ENCODE measurements at places on chromosomes 11 and 22. TPM values are rescaled to one million over a fixed set of nuclear protein-coding genes. Genes with fewer than 3 reads are reported as not detected.

The MS4A12 gene
- total RNA-seq: not detected

The TMEM138 gene
- 18.8 TPM for total RNA-seq

The ARHGEF17 gene
- 93.3 TPM for total RNA-seq

The TRIM3 gene
- 26.0 TPM for total RNA-seq

GRCh38 chr11:87325490-87325872, 287.7 kb downstream of the TMEM135 start:
- no peak overlapping the region for H3K4me3 ChIP-seq
- DNase-seq: no peak
- peaks cover 8% of the 10 kb centered on the region for H3K36me3 ChIP-seq
- no peaks in the 10 kb centered on the region for H3K4me1 ChIP-seq
- H3K27me3 ChIP-seq: peaks cover 3% of the 10 kb centered on the region
- H3K27ac ChIP-seq: no peak overlapping the region

DNA sequence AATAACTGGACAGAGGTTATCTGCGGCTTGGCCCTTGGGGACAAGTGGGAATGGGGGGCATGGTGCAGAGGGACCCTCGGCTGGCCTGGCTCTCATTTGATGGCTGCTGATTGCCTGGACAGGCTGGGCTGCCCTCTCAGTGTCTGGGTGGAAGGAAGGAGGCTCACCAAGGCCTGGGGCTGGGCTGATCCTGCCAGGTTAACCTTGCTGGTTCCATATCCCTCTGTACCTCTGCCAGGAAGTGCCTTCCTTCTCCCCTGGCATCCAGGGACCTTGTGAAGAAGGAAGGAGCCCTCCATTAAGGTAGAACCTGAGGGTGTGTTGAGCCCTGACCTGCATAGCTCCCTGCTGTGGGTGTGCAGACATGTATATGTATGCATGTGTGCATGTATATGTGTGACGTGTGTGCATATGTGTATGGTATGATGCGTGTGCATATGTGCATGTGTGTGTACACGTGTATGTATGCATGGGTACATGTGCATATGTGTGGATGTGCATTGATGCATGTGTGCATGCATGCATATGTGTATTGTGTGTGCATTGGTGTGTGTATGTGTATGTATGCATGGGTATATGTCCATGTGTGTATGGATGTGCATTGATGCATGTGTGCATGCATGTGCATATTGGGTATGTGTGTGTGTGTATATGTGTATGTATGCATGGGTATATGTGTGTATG, 433.9 kb downstream of the TBC1D22A start:
- H3K4me1 ChIP-seq: no peaks in the 10 kb centered on the region
- DNase-seq: no peak
- H3K36me3 ChIP-seq: peaks cover 23% of the 10 kb centered on the region
- H3K27me3 ChIP-seq: peaks cover 13% of the 10 kb centered on the region

DNA sequence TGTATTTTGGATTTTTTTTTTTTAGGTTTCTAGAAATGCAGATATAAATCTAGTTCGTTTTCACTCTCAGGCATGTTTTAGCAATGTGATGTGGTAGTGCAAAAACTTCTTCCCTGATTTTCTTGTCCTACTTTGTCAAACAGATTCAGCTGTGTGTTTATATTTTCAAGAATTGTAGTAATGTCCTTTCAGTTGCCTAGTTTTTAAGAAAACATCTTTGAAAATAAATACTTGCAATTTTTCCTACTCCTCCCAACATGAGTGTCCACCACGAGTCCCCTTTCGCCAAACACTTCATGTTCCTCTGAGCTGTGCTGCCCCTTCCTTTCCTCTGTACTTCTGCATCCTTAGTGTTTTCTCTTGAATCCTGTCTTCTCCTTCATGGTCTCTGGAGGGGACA, 686.9 kb downstream of the NTM start:
- peaks cover 4% of the 10 kb centered on the region for H3K4me1 ChIP-seq
- H3K27me3 ChIP-seq: no peaks in the 10 kb centered on the region
- no peak overlapping the region for H3K4me3 ChIP-seq
- H3K27ac ChIP-seq: no peak overlapping the region
- no peak for DNase-seq

GRCh38 chr11:68763926-68764657, 12.8 kb upstream of the TESMIN start:
- H3K4me1 ChIP-seq: peaks cover 6% of the 10 kb centered on the region
- DNase-seq: no peak
- H3K4me3 ChIP-seq: no peak overlapping the region
- no peaks in the 10 kb centered on the region for H3K36me3 ChIP-seq
- peaks cover 2% of the 10 kb centered on the region for H3K27me3 ChIP-seq

DNA sequence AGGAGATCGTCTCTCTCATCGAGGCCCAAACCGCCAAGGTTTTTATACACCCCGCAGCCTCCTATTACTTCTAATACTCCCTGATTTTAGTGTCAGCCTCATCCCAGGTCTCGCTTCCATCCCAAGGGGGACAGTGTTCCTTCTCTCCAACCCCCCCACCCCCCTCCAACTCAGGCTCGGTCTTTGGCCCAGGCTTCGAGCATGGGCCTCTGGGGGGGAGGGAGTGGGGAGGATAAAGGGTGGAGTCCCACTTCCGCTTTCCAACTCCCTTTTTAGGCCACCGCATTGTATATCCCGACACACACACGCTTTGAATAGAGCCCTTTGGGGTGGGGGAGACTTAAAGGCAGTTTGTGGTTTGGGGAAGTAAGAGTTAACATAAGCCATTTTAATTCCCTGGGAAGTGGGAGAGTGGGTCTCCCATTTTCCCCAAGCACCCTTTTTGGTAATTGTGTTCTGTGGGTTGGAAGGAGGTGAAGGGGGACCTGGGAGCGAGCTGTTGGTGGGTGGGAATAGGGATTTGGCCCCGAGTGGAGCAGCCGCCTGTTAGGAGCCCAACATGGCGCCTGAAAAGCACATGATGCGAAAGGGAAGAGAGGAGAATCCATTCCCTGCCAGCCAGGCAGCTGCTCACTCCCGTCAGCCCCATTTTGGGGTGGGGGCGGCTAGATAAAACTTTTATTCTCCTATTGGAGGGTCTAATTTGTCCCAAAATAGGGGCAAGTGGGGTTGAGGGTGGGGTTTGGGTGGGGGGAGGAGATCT, 844 bp downstream of the PCF11 start:
- H3K4me3 ChIP-seq: peak overlapping the region; percentile 100
- peaks cover 21% of the 10 kb centered on the region for H3K27me3 ChIP-seq
- DNase-seq: peak; percentile 39
- peak overlapping the region; percentile 100 for H3K27ac ChIP-seq
- peaks cover 29% of the 10 kb centered on the region for H3K4me1 ChIP-seq

DNA sequence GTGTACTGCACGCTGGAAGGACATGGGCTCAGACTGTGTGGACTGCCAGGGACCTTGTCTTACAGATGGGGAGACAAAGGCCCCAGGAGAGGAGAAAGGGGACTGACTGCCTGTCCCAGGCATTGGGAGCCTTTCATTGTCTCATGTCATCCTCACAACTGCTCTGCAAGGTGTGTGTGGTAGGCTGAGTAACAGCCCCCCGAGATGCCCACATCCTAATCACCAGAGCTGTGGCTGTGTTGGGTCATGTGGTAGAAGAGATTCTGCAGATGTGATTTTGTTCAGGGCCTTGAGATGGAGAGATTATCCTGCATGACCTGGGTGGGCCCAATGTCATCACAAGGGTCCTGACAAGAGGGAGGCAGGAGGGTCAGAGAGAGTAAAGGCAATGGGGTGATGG, 39.1 kb downstream of the ARRB1 start:
- DNase-seq: no peak
- H3K4me1 ChIP-seq: peaks cover 58% of the 10 kb centered on the region
- peaks cover 13% of the 10 kb centered on the region for H3K27me3 ChIP-seq
- peak overlapping the region; percentile 39 for H3K27ac ChIP-seq

GRCh38 chr11:129289350-129290040, 86.2 kb upstream of the BARX2 start:
- H3K27ac ChIP-seq: no peak overlapping the region
- DNase-seq: no peak
- no peaks in the 10 kb centered on the region for H3K36me3 ChIP-seq
- no peaks in the 10 kb centered on the region for H3K27me3 ChIP-seq
- H3K4me1 ChIP-seq: no peaks in the 10 kb centered on the region
- no peak overlapping the region for H3K4me3 ChIP-seq

- H3K4me1 ChIP-seq: peaks cover 3% of the 10 kb centered on the region
- no peaks in the 10 kb centered on the region for H3K36me3 ChIP-seq
- H3K4me3 ChIP-seq: no peak overlapping the region
- peaks cover 13% of the 10 kb centered on the region for H3K27me3 ChIP-seq
These were observed 20.3 kb upstream of the MYRF start for GRCh38 chr11:61731952-61732675.

- no peak for DNase-seq
- H3K36me3 ChIP-seq: no peaks in the 10 kb centered on the region
- no peak overlapping the region for H3K4me3 ChIP-seq
- no peaks in the 10 kb centered on the region for H3K4me1 ChIP-seq
These were observed 20.3 kb upstream of the CFAP300 start for GRCh38 chr11:102026959-102027358.

DNA sequence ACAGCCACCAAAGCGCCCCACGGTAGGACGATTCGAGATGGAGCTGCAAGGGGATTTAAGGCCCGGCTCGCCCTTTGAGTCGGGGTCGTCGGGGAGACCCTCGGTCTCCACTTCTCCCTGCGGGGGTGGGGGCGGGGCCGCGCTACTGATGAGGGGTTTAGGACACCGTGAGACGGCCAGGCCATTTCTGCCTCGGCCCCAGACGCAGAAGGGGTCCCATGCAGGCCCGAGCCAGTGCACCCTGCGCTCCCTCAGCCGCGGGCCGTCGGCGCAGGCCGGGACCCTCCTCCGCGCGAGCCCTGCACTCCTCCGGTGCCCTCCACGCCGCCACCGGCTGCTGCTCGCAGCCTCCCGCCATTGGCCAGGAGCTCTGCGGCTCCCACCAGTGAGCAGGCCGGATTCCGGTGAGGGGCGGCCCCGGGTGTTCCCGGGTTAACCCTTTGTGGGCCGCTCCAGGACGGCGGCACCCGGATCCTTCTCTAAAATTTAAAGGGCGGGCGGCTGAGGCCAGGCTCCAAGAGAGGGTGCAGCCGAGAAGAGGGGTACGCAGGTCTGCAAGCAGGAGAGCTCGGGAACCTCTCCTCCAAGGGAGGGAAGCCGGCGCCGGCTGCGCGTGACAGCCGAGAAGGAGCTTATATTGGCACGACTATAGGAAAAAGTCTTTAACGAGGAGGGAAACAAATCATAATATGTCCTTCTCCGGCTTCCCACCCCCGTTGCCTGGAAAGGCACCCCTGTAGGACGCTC, 18.0 kb downstream of the CREB3L1 start:
- peaks cover 9% of the 10 kb centered on the region for H3K27me3 ChIP-seq
- DNase-seq: peak; percentile 81
- H3K4me3 ChIP-seq: peak overlapping the region; percentile 82
- H3K27ac ChIP-seq: no peak overlapping the region
- H3K4me1 ChIP-seq: peaks cover 8% of the 10 kb centered on the region
- H3K36me3 ChIP-seq: peaks cover 6% of the 10 kb centered on the region

- peaks cover 54% of the 10 kb centered on the region for H3K36me3 ChIP-seq
- peaks cover 4% of the 10 kb centered on the region for H3K4me1 ChIP-seq
- H3K27me3 ChIP-seq: peaks cover 12% of the 10 kb centered on the region
- no peak overlapping the region for H3K4me3 ChIP-seq
- no peak for DNase-seq
These were observed 22.9 kb upstream of the RASL10A start for GRCh38 chr22:29338398-29338797.

- no peak overlapping the region for H3K4me3 ChIP-seq
- DNase-seq: peak; percentile 85
- H3K4me1 ChIP-seq: no peaks in the 10 kb centered on the region
- peaks cover 5% of the 10 kb centered on the region for H3K27me3 ChIP-seq
These were observed 19.3 kb downstream of the TSSC4 start for GRCh38 chr11:2419638-2420501.

Data from endothelial cell (in vitro differentiated cells).